Adrenal gland (tissue), 19 donors: ENCODE measurements at places on chromosomes 5 and 9. TPM values are rescaled to one million over a fixed set of nuclear protein-coding genes. Genes with fewer than 3 reads are reported as not detected.

- H3K4me3 ChIP-seq = no peak overlapping the region
- no peaks in the 10 kb centered on the region for H3K4me1 ChIP-seq
- H3K27ac ChIP-seq = no peak overlapping the region
- H3K27me3 ChIP-seq = no peaks in the 10 kb centered on the region
These were observed 306.4 kb upstream of the PAPPA start for GRCh38 chr9:115847216-115847615.

- peak; percentile 59 for DNase-seq
- H3K4me1 ChIP-seq = peaks cover 42% of the 10 kb centered on the region
- H3K4me3 ChIP-seq = no peak overlapping the region
- no peaks in the 10 kb centered on the region for H3K27me3 ChIP-seq
- H3K36me3 ChIP-seq = peaks cover 47% of the 10 kb centered on the region
These were observed 68.2 kb downstream of the LRSAM1 start for GRCh38 chr9:127519301-127520166.

DNA sequence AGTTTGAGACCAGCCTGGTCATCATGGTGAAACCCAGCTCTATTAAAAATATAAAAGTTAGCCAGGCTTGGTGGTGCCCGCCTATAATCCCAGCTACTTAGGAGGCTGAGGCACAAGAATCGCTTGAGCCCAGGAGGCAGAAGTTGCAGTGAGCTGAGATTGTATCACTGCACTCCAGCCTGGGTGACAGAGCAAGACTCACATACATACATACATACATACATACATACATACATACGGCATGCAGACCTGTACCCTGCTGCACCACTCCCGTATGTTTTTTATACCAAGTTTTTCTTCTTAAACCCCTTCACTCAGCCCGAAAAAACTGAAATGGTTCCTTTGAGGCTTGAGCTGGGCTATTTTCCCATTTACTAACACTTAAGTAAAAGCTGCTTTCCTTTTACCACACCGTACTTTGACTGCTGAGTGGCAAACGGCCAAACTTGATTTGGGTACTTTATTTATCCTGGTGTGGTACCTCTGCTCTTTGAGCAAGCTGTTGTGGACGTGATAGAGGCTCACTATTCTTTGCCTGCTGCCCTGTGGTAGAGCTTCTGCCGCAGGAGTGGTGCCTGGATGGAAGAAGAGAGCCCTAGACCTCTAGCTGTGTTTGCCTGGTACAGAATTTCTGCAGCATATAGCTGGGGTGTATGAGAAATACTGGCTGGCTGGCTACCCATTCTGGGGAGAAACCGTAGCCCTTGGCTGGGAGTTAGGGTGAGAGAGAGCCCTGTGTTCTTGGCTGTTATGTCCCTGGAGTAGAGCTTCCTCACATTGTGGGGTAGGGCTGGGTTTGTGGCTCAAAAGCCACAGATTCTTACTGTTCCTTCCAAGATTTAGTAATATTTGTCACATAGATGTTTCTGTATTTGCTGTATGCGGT lies 19.4 kb downstream of the IPO11 start:
- no peaks in the 10 kb centered on the region for H3K4me1 ChIP-seq
- H3K27ac ChIP-seq = no peak overlapping the region
- H3K27me3 ChIP-seq = no peaks in the 10 kb centered on the region
- DNase-seq = no peak

Gene ST8SIA4
- total RNA-seq = 6.0 TPM

- no peak for DNase-seq
- peaks cover 19% of the 10 kb centered on the region for H3K27me3 ChIP-seq
- peak overlapping the region; percentile 51 for H3K4me3 ChIP-seq
- no peaks in the 10 kb centered on the region for H3K36me3 ChIP-seq
- no peak overlapping the region for H3K27ac ChIP-seq
These were observed 1.3 kb downstream of the PPP2R2B start for GRCh38 chr5:146877178-146877681.

GRCh38 chr9:35844628-35845270 lies 15.7 kb downstream of the TMEM8B start:
- peak; percentile 70 for DNase-seq
- peaks cover 5% of the 10 kb centered on the region for H3K36me3 ChIP-seq
- no peaks in the 10 kb centered on the region for H3K27me3 ChIP-seq
- H3K27ac ChIP-seq = peak overlapping the region; percentile 68
- H3K4me3 ChIP-seq = no peak overlapping the region
- H3K4me1 ChIP-seq = peaks cover 17% of the 10 kb centered on the region
